ENCODE measurements at places on chromosomes 7 and 10.

GRCh38 chr10:123044391-123044790 lies 35.6 kb downstream of the ACADSB start:
- DNase-seq, result no peak

DNA sequence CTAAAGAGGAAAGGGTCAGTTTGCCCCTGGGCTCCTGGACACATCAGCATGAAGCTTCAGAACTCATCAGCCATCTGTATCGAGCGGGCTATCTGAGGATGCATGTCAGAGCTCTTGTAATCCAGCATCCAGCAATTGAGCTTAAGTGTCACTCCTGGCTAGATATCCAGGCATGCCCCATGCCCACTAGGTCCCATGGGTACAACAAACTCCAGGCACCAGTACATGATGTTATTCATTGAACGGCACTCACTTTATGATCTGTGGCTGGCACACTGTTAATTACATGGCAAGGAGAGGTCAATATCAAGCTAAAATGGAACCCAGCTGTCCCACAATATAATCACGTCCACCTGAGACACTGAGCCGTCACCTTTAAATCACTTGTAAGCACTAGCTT lies 274.2 kb downstream of the ELMO1 start:
- no peak for DNase-seq

- peak; percentile 74 for DNase-seq
These were observed at the start of gene TRUB1 for GRCh38 chr10:114937962-114938855. Gene TRUB1, plus strand, starts transcription at chr10:114938195. Its CDS starts 59 bp downstream, at chr10:114938254.

GRCh38 chr7:14936554-14936953 lies 34.0 kb upstream of the DGKB start:
- no peak for DNase-seq

DNA sequence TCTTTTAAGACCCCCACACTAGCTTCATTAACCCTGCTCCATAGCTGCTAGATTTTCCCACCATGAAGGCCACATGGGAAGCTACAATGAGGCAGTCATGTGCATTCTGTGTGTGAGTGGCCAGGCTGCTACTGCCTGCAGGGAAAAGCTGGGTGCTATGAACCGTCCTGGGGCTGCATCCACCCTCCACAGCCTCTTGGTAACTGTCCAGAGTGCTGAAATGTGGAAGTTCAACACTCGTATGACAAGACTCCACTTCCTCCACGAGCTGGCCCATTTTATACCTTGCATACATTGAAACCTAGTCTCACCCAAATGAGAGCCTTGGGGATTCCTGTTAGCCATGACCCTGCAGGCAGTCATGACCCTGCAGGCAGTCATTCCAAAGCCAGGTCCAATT lies 59.4 kb downstream of the CUZD1 start:
- DNase-seq, result no peak

DNA sequence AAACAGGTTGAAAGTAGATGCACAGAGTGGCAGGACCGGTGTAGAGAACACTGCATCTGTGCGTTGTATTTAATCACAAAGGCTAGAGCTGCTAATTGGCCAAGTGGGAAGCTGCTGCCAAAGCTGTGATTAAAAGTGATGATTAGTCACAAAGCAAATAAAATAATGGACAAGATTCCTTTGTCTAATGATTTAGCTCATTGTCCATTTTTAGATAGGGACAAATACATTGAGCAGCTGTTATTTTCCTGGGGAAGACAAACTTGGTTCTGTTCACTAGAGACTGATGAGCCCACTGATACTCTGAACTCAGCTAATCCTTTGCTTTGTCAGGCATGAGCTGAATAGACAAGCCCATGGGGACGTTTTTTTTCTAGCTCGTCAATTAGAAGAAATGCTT lies 19.7 kb downstream of the UBE3C start:
- DNase-seq, result no peak

DNA sequence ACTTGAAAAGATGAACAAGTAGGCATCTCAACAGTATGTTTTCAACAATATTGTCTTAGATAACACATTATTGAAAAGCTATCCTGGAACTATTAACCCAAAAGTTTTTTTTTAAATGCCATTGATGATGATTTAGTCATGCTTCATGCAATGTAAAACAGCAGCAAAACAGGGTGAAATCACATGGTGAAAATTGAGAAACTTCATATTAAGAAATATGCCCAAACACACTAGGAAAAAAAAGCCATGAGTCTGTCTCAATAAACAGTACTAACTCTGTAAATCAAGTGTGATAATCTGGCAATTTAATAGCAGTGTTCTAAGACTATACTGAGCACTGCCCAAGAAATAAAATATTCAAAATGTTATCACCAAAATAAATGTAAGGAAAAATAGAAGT lies 613.1 kb downstream of the KCNMA1 start:
- no peak for DNase-seq

- DNase-seq, result no peak
These were observed 1.3 kb upstream of the NMT2 start for GRCh38 chr10:15169555-15170401.

- DNase-seq, result no peak
These were observed 130.7 kb downstream of the SAMD9 start for GRCh38 chr7:92987095-92987494.

DNA sequence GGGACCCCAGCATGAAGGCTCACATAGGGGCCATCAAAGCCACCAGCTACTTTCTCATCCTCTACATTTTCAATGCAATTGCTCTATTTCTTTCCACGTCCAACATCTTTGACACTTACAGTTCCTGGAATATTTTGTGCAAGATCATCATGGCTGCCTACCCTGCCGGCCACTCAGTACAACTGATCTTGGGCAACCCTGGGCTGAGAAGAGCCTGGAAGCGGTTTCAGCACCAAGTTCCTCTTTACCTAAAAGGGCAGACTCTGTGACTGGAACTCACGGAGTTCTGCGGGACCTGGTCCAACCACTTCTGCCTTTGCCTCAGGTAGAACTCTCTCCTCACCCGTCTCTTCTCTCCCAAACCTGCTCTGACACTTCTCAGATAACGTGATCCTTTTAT lies 945 bp downstream of the TAS2R40 start:
- DNase-seq, result no peak

DNA sequence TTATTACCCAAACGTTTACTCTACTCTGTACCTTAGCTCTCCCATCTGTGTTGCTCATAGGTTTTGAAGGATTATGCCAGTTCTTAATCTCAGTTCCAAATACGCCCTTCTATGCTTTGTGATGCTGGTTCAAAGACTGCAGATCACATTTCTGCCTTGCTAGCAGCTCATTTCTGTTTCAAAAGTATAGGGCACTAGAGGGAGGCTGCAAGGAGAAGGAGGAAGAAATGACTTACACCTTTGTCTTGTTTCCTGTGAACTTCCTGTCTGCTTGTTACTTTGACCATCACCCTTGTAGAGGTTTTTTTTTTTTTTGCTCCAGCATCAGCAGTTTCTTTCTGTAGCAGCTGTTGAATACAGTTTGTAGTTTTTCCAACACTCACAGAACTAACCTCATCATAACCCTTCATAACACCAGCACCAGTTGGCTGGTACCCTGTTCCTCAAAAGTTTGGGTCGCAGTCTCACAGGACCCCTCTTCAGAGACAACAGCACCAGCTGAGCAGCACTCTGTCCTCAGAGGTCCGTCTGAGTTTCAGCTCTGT lies 16.5 kb downstream of the SLK start:
- DNase-seq, result no peak
